ENCODE measurements at places on chromosomes 13 and 19.

DNA sequence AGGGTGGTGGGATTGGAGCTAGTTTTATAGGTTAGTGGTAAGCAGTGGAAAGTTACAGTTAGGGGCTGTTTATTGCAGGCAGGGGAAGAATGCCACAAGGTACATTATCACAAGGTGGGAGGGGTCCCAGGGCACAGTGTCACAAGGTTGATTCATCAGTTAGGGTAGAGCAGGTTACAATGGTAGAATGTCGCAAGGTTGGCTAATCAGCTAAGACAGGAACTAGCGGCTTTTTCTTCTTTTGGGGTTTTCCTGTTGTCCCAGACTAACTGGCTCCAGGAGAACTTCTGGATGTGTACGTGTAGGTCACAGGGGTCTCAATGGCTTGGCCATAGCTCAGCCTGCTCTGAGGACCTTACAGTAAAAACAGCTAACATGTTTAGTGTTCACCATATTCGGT lies 1221.1 kb downstream of the SLITRK1 start:
- no peak for DNase-seq

- DNase-seq, result no peak
These were observed 40.2 kb downstream of the UBL3 start for GRCh38 chr13:29810145-29810742.

DNA sequence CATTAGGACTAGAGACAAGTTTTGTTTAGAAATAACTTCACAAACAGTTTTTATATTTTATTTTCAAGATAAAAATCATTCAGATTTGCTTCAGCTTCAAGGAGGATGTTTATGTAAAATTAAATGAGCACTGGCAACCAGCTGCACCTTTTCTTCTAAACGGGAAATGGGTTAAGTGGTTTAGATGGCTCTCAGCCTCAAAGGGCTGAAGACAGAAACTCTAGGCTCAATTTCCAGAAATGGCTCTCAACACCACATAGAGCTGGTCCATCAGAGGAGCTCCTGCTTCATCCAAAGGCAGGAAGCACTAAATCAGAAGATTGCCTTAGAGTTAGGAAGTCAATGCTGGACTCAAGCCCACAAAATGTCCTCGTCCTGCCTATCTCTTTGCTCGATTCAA lies 74.7 kb downstream of the ZNF429 start:
- DNase-seq, result no peak

- DNase-seq, result no peak
These were observed 13.4 kb upstream of the C19orf33 start for GRCh38 chr19:38290631-38291147.

DNA sequence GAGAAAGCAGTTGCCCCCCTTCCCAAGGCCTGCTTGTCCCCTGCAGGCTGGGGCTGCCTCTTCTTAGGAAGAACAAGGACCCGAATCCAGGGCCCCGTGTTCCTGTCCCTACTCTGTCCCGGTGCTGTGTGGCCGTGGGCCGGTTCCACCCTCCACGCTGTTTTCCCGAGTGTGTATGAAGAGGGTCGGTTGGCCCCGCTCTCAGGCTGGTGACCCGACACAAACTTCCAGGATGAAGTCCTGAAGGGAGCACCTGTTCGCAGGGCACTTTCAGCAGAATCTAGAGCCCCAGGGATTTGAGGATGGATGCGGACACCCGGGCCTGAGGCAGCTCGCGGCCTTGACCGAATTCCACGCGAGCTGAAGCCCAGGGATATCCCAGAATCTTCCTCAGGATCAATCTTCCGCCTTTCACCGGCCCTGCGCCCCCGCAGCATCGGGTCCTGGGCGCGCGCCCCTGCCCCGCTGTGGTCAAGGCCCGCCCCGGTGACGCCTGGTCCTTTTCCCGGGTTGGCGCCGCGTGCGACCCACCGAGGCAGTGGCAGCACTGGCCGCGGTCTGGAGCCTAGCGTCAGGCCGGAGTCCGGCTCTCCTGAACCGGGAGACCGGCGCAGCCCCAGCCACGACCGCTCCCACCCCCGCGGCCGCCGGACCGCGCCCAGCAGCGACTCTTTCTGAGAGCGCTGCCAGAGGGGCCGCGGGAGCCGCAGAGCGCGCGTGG lies 528 bp upstream of the CHST8 start:
- DNase-seq, result no peak

- DNase-seq, result peak; percentile 21
These were observed 182.0 kb upstream of the SERP2 start for GRCh38 chr13:44191504-44192171.

DNA sequence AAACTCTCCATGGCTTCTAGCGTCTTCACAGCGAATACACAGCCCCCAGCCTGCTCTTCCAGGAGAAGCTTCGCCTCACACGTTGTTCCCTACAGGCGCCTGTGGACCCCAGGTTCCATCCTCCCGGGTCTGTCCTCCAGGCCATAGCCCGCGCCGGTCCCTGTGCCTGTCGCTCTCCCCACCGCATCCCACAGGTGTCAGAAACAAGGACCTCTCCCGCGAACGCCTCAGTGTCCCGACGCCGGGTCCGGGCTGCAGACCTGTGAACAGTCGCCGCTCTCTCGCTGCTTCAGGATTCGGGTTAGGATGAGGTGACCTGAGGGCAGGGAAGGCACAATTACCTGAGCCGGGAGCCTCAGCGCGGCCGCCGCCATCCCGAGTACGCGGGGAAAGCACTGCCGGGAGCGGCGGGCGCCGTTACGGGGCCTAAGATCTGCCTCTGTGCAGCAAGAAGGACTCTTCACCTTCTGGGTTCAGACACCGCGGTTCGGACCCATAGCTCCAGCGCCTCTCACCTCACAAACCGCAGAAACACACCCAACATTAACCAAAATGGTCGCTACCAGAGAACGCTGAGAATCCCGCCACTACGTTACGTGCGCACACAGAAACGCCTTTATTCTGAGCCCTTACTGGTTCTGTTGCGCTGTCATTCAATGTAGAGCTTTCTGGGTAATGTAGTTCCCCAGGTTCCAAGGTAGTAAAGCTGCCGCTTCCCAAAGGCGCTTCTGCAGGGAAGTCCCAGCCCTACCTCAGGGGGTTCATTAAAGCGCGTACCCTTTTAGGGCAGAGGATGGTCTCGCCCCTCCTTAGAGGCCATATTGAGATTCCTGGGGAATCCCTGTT lies at the start of gene ZNF418:
Gene ZNF418 (minus strand): TSS at position 583 of the 846 bp plus-strand sequence. CDS start 1,580 bp downstream, outside the sequence.
- peak; percentile 75 for DNase-seq

GRCh38 chr13:36051082-36051481 lies 80.1 kb downstream of the DCLK1 start:
- DNase-seq, result no peak

- no peak for DNase-seq
These were observed 2.3 kb downstream of the MATK start for GRCh38 chr19:3783660-3784584.

DNA sequence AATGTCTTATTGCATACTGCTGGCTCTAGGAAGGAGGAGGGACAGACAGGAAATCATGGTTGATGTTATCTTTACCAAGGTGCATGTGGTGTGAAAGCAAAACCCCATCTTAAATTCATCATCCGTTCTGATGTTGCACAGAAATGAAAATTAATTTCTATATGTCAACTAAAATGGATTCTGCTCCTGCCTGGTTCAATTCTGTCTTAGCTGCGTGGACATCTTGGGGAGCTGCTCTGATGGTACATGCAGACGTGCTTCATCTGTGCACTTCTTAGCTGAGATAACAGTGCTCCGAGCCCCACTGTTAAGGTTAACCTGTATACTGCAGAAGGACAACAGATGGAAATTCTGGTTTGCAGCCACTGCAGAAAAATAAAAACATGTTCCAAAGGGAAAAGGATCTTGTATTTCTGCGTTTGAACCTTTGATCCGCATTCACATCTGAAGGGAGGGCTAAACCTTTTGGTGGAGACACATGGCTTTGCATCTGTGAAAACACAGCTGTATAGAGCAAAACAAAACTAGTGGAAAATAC lies 155.6 kb downstream of the TM9SF2 start:
- DNase-seq, result no peak

- no peak for DNase-seq
These were observed 445.8 kb downstream of the SUCLA2 start for GRCh38 chr13:47555235-47555634.

- no peak for DNase-seq
These were observed 30.0 kb downstream of the ZNRF4 start for GRCh38 chr19:5485286-5485636.

Measured in hippocampal formation (tissue), 2 donors.